ENCODE measurements at places on chromosomes 13 and 19. TPM values are rescaled to one million over a fixed set of nuclear protein-coding genes. Genes with fewer than 3 reads are reported as not detected.

GRCh38 chr13:109989686-109990085, 203.3 kb upstream of the IRS2 start:
- DNase-seq, result no peak

The FKRP gene
- total RNA-seq, result 16.7 TPM

DNA sequence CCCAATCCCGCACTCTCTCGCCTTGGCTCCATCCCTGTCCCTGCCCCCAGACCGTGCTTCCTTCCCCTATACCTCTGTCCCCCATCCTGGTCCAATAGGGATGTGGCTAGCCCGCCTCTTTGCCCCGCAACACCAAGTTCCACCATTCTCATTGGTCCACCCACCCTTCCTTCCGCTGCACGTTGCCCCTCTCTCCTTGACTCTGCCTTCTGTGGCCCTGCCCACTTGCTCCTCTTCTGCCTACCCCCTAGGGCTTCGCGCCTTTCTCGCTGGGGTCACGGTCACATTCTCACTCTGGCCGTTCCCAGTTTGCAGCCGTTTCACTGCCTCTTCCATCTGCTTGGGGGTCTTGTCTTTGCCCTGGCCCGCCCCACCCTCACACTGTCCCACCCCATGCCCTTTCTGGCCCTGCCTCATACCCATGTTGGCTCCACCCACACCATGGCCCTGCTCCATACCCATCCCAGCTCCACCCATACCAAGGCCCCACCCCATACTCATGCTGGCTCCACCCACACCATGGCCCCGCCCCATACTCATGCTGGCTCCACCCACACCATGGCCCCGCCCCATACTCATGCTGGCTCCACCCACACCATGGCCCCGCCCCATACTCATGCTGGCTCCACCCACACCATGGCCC, 4.5 kb upstream of the ARHGAP45 start:
- no peak for DNase-seq

GRCh38 chr13:111491021-111491420, 170.6 kb downstream of the TEX29 start:
- no peak for DNase-seq

- DNase-seq, result no peak
Measured at GRCh38 chr19:4396949-4397783, 3.2 kb downstream of the SH3GL1 start.

GRCh38 chr13:113471844-113472243, 18.6 kb upstream of the ADPRHL1 start:
- DNase-seq, result peak; percentile 40

The LSR gene
- total RNA-seq, result 2.0 TPM

The UQCR11 gene
- total RNA-seq, result 62.1 TPM

GRCh38 chr13:87376081-87376480, 295.1 kb upstream of the SLITRK5 start:
- no peak for DNase-seq
